Lung (tissue), 17 donors: ENCODE measurements at places on chromosomes 2 and 18. TPM values are rescaled to one million over a fixed set of nuclear protein-coding genes. Genes with fewer than 3 reads are reported as not detected.

- no peak for DNase-seq
- no peak overlapping the region for H3K4me3 ChIP-seq
- no peaks in the 10 kb centered on the region for H3K27me3 ChIP-seq
- no peak overlapping the region for H3K27ac ChIP-seq
Observed at GRCh38 chr2:46942891-46943626, 27.5 kb upstream of the MCFD2 start.

DNA sequence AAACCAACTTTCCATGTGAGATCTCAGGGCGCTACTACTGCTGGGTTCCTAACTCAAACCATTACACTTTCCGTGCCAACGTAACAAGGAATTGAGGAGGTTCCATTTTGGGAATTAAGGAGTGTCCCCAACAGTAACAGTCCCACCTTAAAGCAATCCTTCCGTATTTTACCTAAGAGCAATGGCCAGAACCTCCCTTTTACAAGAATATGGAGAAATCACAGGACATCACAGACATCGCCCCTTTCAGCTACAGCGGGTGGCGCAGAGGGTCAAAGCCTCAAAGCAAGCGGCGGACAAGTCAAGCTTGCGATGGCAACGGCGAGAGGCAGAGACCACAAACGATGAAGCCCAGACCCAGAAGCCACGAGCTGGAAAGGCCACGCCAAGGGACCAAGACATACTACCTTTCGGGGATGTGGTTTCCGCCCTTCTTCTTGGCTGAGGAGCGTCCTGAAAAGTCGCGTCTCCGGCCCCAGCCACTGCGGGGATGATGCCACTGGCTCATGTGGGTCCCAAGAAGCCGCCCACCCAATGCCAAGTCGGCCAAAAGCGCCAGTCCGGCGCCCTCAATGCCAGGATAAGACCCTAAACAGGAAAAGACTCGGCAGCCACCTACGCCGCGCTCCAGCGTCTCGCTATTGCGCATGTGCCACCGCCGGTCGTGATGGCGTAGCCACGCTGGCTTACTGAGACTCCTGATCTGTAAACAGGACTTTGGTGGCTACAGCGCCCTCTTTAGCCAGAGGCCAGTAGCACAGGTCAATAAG, at the start of gene DUSP11:
Gene DUSP11, minus strand, starts transcription at position 637 of the 770 bp plus-strand sequence. Its CDS starts 129 bp downstream, at position 508.
- peak; percentile 96 for DNase-seq
- no peaks in the 10 kb centered on the region for H3K4me1 ChIP-seq
- no peaks in the 10 kb centered on the region for H3K36me3 ChIP-seq

- H3K4me3 ChIP-seq: no peak overlapping the region
- no peak for DNase-seq
- peaks cover 12% of the 10 kb centered on the region for H3K4me1 ChIP-seq
- H3K27me3 ChIP-seq: no peaks in the 10 kb centered on the region
- no peak overlapping the region for H3K27ac ChIP-seq
- H3K36me3 ChIP-seq: no peaks in the 10 kb centered on the region
Observed at GRCh38 chr2:167992278-167992677, 255.1 kb downstream of the STK39 start.

- no peak for DNase-seq
- H3K36me3 ChIP-seq: no peaks in the 10 kb centered on the region
- no peak overlapping the region for H3K27ac ChIP-seq
Observed at GRCh38 chr2:132813422-132813821, 143.4 kb upstream of the LYPD1 start.

GRCh38 chr2:226888971-226889370, 53.1 kb downstream of the RHBDD1 start:
- no peaks in the 10 kb centered on the region for H3K36me3 ChIP-seq
- no peak for DNase-seq
- no peaks in the 10 kb centered on the region for H3K4me1 ChIP-seq

DNA sequence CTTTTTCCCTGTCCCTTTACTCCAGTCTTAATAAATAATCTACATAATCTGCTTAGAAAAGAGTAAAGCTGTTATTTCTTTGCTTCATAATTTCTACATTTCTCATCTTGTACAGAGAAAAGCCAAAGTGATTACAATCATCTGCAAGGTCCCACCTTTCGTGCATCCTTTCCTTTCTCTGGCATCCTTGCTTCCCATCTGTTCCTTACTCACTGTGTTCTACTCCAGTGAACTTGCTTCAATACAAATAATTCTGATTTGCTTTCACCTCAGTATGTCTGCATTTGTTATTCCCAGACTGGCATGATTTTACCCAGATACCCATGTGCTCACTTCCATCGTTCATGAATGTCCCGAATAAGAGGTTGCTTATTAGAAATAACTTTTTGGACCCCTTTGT, 99.4 kb upstream of the DSEL start:
- no peaks in the 10 kb centered on the region for H3K27me3 ChIP-seq
- H3K4me1 ChIP-seq: no peaks in the 10 kb centered on the region
- DNase-seq: no peak
- no peaks in the 10 kb centered on the region for H3K36me3 ChIP-seq
- no peak overlapping the region for H3K4me3 ChIP-seq

GRCh38 chr2:55860832-55861231, 62.8 kb downstream of the EFEMP1 start:
- H3K36me3 ChIP-seq: no peaks in the 10 kb centered on the region
- peaks cover 16% of the 10 kb centered on the region for H3K4me1 ChIP-seq
- H3K27ac ChIP-seq: no peak overlapping the region
- no peak for DNase-seq
- no peak overlapping the region for H3K4me3 ChIP-seq
- H3K27me3 ChIP-seq: no peaks in the 10 kb centered on the region

DNA sequence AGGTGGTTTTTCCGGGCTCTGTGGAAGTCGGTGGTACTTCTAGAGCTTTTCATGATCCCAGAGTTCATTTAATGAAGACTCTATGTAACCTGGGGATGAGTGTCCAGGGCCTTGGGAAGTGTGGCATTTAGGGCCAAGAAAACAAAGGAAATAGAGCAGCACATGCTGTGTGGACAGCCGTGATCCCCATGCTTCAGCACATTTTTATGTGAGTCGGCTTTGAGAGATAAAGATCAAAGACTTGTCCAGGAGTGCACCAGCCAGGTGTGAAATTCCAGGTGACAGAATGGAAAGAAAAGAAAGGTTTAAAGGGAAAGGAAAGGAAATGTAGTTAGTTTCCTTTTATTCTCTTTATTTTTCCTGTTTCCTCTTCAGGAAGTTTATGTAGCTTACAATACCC, 258.0 kb upstream of the NRP2 start:
- no peaks in the 10 kb centered on the region for H3K27me3 ChIP-seq
- no peaks in the 10 kb centered on the region for H3K4me1 ChIP-seq
- no peak overlapping the region for H3K27ac ChIP-seq
- no peak overlapping the region for H3K4me3 ChIP-seq
- DNase-seq: peak; percentile 15
- no peaks in the 10 kb centered on the region for H3K36me3 ChIP-seq

GRCh38 chr2:203623096-203623495, 83.3 kb upstream of the CD28 start:
- H3K4me1 ChIP-seq: peaks cover 40% of the 10 kb centered on the region
- no peak for DNase-seq

- no peaks in the 10 kb centered on the region for H3K4me1 ChIP-seq
- H3K27ac ChIP-seq: no peak overlapping the region
- H3K36me3 ChIP-seq: no peaks in the 10 kb centered on the region
- no peak for DNase-seq
Observed at GRCh38 chr18:32742579-32742978, 30.2 kb downstream of the KLHL14 start.

DNA sequence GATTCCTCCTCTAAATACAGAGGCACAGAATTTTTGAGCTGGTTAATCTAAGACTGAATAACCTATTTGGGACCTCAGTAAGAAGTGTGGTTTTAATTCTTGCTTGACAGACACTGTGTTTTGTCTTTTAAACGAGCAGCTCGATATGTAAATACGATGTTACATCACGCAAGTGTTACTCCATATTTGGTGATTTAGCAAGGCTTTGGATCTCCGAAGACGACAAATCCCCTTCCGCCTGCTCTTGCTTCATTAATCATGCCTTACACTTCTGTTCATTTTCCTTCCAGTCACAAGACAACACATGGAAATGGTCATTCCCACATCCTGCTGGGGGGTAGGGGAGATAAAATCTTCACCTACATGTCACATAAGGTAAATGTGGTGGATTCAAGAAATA, 9.4 kb downstream of the BCL11A start:
- no peaks in the 10 kb centered on the region for H3K36me3 ChIP-seq
- H3K27ac ChIP-seq: peak overlapping the region; percentile 73
- no peak for DNase-seq
- H3K27me3 ChIP-seq: peaks cover 2% of the 10 kb centered on the region

DNA sequence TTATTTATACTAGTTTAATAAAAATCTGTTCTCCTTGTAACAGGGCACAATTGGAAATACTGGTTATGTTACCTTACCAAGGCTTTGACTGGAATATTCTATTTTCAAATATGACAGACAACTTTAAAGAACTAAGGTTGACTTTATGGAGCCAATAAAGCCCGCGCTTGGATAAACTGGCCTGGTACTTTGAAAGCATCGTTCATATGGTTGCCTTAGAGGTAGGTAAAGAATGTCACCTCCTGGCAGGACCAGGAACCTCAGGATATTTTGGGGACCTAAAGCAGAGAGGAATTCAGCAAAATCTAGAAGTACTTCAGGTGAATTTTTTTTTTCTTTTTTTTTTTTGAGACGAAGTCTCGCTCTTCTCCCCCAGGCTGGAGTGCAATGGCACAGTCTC, 71.2 kb upstream of the CREB1 start:
- H3K27me3 ChIP-seq: no peaks in the 10 kb centered on the region
- no peaks in the 10 kb centered on the region for H3K36me3 ChIP-seq
- H3K4me1 ChIP-seq: no peaks in the 10 kb centered on the region
- H3K27ac ChIP-seq: no peak overlapping the region
- no peak for DNase-seq

DNA sequence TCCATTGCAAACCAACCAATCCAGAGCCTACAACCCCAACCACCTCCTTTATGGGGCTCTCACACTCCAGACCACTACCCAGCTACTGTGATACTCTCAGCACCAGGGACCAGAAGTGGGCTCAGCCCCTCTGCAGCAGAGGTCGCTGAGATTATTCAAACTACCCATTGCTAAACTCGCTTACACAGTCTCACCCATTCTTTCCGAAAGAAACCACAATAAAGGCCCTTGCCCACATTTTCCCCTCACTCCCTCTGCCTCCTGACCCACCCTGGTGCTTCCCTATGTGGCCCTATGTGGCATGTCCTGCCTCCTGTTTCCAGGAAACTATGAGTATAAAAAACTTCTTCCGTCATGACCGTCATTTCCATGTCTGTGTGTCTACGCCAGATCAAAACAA, 10.7 kb downstream of the TEX51 start:
- H3K4me1 ChIP-seq: no peaks in the 10 kb centered on the region
- no peaks in the 10 kb centered on the region for H3K36me3 ChIP-seq
- H3K27me3 ChIP-seq: no peaks in the 10 kb centered on the region
- H3K27ac ChIP-seq: no peak overlapping the region
- H3K4me3 ChIP-seq: no peak overlapping the region
- DNase-seq: no peak

DNA sequence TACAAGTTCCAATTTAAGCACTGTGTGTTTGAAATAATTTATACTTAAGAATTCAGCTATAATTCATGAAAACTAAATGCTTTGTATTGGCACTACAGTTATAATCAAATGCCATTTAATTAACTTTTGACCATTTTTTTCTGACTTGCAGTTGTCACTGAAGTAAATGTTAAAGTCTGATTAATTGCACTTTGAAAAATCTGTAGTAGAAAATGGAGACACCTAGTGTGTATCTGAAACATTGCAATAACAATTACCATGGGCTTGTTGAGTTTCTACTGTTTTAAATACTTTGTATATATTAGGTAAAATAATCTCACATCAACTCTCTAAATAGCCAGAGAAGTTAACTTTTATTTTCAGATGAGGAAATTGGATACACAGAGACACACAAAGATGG, 458.6 kb upstream of the FSIP2 start:
- no peaks in the 10 kb centered on the region for H3K27me3 ChIP-seq
- DNase-seq: no peak
- no peak overlapping the region for H3K27ac ChIP-seq
- H3K4me1 ChIP-seq: no peaks in the 10 kb centered on the region
- H3K4me3 ChIP-seq: no peak overlapping the region

GRCh38 chr2:143261986-143262385, 132.8 kb downstream of the ARHGAP15 start:
- no peaks in the 10 kb centered on the region for H3K36me3 ChIP-seq
- DNase-seq: no peak
- H3K4me3 ChIP-seq: no peak overlapping the region
- H3K27ac ChIP-seq: no peak overlapping the region
- H3K27me3 ChIP-seq: no peaks in the 10 kb centered on the region

GRCh38 chr18:57427429-57428201, 7.6 kb upstream of the ONECUT2 start:
- H3K36me3 ChIP-seq: no peaks in the 10 kb centered on the region
- H3K4me1 ChIP-seq: no peaks in the 10 kb centered on the region
- DNase-seq: no peak

- no peak overlapping the region for H3K4me3 ChIP-seq
- no peaks in the 10 kb centered on the region for H3K36me3 ChIP-seq
- no peak overlapping the region for H3K27ac ChIP-seq
- DNase-seq: no peak
- no peaks in the 10 kb centered on the region for H3K4me1 ChIP-seq
- no peaks in the 10 kb centered on the region for H3K27me3 ChIP-seq
Observed at GRCh38 chr2:59150217-59150849, 909.2 kb upstream of the FANCL start.

DNA sequence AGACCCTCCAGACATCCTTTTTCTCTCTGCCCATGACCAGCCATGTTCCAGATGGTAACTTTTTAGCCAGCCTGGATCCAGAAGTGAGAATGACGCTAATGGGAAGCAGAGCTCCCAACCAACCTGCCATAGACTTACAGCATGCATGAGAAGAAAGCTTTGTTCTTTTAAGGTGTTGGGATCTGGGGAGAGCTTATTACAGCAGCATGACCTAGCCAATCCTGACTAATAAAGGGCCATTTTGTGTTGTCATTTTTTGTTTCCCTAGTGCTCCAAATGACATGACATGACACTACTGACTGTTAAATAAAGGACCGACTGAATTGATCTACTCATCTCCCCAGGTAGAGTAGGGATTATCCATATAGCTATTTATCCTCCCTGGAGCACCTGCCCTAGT, 5.2 kb upstream of the PRKCE start:
- H3K27ac ChIP-seq: no peak overlapping the region
- H3K27me3 ChIP-seq: no peaks in the 10 kb centered on the region
- no peaks in the 10 kb centered on the region for H3K36me3 ChIP-seq
- DNase-seq: no peak
- no peak overlapping the region for H3K4me3 ChIP-seq
- no peaks in the 10 kb centered on the region for H3K4me1 ChIP-seq

DNA sequence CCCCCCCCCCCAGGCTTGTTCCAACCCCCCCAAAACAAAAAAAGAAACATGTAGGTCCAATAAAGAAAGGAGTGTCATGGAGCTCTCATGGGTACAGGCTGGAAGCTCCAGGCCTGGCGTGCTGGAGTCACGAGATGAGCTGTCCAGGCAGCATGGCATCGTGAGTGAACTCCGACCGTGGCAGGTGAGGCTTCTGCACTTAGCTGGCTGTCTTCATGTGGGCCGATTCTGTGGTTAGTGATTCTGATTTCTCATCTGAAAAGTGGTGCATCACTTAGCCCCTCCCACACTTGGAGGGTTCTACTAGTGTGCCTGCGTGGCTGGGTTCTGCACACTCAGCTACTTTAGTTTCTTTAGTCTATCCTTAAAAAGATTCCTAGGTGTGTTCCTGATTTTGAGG, 126.4 kb upstream of the MGAT5 start:
- no peaks in the 10 kb centered on the region for H3K27me3 ChIP-seq
- no peak overlapping the region for H3K4me3 ChIP-seq
- H3K4me1 ChIP-seq: peaks cover 9% of the 10 kb centered on the region

The LYPD6B gene
- 3.2 TPM for total RNA-seq

The NOP58 gene
- 77.0 TPM for total RNA-seq

The TXNDC2 gene
- total RNA-seq: not detected

The STARD6 gene
- total RNA-seq: not detected

The LOXHD1 gene
- total RNA-seq: 3.1 TPM

The ARHGAP15 gene
- 13.0 TPM for total RNA-seq

The MEP1B gene
- not detected for total RNA-seq
